ENCODE measurements at places on chromosomes 7 and 10.

DNA sequence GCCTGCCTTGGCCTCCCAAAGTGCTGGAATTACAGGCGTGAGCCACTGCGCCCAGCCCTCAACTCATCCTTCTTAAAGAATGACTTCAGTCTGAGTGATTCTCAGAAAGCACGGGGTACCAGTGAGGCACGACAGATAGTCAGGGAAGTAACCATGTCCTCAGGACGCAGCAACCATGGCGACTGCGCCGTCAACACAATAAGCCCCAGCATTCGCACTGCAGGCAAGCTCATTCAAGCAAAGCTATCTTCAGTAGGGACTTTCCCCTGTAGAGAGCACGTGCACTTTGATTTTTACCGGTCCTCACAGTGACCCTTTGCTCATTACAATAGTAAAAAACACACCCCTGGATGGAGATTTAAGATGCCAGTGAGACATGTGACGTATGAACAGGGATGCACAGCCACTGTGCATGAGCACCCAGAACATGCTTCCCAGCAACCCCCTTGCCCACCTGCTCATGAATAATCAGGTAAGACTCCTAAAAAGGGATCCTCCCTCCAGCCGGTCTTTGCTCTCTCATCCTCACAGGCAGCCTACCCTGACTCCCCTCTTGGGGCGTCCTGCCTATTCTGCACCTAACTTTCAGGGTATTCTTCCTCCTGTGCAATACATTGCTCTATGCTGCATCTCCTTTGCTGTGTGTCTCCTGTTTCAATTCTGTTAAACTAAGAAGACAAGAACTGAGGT is 9.1 kb downstream of the WDR86 start:
- no peak for DNase-seq

- DNase-seq: no peak
Observed at GRCh38 chr7:136399385-136399784, 422.2 kb upstream of the MTPN start.

DNA sequence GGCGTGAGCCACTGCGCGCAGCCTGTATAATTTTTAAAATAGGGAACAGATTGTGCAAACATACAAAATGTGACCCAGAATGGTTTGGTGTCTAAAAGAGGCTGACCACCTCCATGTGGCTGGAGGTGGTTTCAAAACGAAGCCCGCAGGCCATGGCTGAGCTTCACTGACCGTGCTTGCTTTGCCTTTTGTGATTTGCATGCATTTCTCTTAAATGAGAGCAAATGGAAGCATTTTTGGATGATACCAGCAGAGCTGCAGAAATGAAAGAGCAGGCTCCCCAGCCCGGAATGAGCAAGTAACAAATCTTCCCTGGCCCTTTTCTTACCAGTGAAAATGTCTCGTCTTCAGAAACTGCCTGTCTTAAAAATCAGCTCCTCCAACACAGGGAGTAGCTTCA is 239.9 kb downstream of the CAMK1D start:
- DNase-seq: no peak

- no peak for DNase-seq
Observed at GRCh38 chr7:46633200-46633599, 712.1 kb upstream of the IGFBP3 start.

DNA sequence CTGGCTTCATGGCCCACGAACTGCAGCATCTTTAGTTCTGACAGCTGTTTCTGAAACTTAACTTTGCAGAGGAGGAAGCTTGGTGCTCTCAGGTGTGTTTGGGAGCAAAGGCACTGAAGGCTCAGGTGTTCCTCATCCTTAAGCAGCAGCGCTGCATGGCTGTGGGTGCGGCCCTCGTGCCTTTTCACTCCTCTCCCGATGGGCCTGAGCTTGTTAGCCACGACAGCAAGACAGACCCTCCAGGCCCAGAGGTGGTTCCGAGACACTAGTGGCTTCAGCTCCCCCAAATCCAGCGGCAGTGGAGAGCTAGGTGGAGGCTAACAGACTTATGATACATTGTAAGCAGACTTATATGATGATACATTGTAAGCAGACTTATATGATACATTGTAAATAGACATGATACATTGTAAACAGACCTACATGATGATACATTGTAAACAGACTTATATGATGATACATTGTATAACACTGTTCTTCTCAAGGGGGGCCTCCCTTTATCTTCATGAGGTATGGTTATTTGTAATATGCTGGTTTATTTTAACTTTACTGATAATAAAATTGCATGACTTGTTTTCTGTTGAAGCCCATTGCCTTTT is 14.1 kb downstream of the PFKP start:
- DNase-seq: no peak

- no peak for DNase-seq
Observed at GRCh38 chr7:55792048-55792447, 70.5 kb downstream of the SEPTIN14 start.

DNA sequence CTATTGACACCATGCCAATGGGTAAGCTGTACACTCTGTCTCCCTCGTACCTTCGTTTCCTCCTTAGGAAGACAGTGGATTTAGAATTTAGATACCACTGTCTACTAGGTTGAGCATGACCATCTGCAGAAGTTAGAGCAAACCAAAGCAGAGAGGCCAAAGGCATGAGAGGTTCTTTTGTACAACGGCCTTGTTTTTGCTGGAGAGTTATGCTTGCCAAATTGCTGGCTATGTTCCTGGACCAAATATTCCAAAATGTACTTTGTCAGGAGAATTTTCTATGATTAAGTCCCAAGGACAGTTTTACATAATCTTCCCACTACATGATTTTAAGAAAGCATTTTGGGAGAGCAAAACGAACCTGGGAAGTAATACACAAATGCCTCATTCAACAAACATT is 47.9 kb upstream of the PLCE1 start:
- no peak for DNase-seq

DNA sequence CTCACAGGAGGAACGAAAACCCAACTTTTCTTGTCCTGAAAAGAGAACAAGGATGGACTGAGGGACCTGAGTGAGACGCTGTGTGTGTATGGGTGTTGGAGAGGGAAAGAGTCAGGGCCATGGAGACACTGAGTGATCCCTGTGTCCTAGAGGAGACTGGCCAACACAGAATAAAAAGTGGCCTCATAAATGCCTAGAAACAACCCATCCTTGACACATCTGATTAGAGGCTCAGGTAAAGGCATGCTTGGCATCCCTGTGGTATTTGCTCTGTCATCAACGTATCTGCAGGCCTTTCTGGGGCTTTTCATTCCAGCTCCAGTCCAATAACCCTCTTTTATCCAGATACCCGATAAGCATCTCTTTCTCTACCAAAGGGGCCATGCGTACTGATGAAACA is 86.3 kb downstream of the FGFR2 start:
- no peak for DNase-seq

- no peak for DNase-seq
Observed at GRCh38 chr10:43735907-43736306, 87.2 kb upstream of the ZNF32 start.

DNA sequence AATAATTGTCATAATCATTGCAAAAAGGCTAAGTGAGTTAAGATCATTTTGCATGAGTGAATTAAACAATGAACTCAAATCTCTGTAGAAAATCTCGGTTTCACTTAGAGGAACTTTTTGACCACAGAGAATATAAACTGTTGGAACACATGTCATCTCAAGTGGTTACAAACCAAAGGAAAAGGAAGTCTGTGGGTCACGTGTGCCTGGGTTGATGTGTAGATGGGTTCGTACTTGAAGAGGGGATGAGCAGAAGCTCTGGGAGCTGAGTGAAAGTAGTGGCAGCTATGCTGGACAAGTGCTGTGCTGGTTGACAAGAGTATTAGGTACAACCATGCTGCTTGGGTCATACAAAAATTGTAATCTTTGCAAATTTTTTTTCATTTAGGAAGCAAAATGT is 35.0 kb downstream of the GLRX3 start:
- peak; percentile 60 for DNase-seq

DNA sequence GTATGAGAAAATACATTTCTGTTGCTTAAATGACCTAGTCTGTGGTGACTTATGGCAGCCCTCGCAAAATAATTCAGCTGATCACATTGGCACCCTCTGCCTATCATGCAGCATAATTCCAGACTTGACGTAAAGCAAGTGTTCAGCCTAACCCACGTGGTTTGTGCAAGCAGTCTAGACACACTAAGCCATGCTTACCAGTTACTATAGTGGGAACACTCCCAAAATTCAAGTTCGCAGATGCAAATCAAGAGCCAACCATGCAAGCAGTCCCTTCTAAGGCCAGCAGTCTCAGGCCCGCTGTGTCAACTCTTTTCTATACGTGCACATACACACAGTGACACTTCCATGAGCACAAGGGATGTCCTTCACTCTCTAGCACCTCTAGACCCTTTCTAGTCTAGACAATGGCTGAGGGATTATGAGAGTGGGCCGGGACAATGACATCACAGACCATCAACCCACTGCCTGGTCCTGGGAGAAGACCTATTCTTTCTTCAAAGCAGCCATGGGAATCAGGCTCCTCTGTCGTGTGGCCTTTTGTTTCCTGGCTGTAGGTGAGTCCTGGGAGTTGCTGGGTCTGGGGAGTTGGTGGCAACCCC is 29.0 kb upstream of the PRSS1 start:
- no peak for DNase-seq

DNA sequence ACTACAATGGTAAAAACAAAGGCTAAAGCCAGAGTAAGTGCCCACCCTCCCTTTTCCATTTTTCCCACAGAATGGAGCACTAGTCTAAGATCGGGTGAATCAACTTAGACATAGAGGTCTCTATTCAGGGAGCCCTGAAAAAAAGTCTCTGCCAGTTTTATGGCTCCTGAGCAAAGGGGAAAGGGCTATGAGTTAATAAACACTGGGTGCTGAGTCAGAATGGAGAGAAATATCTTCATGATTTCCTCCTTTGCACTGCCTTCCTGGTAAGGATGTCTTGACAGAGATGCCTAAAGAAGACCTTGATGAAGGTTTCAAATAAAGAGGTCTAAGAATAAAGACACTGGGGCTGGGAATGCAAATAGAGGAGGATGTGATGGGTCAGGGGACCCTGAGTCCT is 607.4 kb upstream of the MBL2 start:
- DNase-seq: no peak

GRCh38 chr7:108076156-108076555 is 54.0 kb downstream of the LAMB4 start:
- no peak for DNase-seq

GRCh38 chr7:12814107-12814506 is 126.7 kb downstream of the ARL4A start:
- no peak for DNase-seq

- no peak for DNase-seq
Observed at GRCh38 chr10:73113551-73113950, 3.3 kb downstream of the NUDT13 start.

DNA sequence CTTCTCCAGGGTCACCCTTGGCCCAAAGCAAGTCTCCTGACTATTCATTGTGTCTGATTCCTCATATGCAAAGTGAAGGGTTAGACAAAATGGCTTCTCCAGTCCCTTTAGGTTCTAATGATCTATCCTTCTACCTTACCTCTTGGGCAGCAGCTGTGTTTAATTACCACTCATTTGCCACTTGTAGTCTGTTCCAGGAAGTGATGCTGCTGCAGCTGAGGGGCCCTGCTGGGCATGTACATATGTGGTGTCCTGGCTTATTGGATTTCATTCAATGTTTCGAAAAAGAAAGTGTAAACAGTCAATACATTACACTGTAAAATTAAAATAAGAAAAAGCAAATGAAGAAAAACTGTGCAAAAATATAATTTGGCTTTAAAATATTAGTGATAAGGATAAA is 36.6 kb downstream of the SCIN start:
- no peak for DNase-seq

- no peak for DNase-seq
Observed at GRCh38 chr10:110944792-110945396, 25.5 kb downstream of the SHOC2 start.

DNA sequence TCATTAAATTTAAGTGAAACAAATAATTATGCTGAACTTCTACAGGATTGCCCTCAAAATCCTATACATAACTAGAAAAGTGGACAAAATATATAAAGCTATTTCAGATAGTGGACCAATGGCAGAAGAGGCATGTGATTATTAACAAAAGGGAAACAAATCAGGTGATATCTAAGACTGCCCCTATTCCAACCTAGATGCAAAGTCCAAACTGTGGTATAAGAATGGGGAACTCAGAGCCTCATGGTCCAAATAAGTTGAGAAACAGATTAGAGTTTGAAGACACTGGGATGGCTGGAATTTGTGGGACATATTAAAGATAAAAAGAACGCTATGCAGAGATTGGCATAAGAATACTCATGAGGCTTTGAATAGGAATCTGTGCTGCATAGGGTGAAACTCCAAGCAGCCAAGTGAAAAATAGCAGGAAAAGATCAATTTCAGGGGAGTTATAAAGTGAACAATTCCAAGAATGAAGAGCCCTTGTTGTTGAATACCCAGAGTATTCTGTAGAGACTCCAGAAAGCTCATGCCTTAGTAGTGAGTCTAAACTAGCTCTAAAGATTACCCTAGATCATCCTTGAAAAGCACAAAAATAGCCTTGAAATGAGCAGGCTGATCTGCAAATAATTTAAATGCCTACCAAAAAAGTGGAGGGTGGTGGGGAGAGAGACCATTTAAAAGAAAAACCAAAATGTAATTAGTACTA is 152.4 kb downstream of the IMMP2L start:
- no peak for DNase-seq

- no peak for DNase-seq
Observed at GRCh38 chr10:93079663-93080349, 6.1 kb downstream of the CYP26A1 start.

- no peak for DNase-seq
Observed at GRCh38 chr10:33416209-33416608, 81.7 kb upstream of the NRP1 start.

- no peak for DNase-seq
Observed at GRCh38 chr10:103894441-103894864, 23.5 kb downstream of the STN1 start.

DNA sequence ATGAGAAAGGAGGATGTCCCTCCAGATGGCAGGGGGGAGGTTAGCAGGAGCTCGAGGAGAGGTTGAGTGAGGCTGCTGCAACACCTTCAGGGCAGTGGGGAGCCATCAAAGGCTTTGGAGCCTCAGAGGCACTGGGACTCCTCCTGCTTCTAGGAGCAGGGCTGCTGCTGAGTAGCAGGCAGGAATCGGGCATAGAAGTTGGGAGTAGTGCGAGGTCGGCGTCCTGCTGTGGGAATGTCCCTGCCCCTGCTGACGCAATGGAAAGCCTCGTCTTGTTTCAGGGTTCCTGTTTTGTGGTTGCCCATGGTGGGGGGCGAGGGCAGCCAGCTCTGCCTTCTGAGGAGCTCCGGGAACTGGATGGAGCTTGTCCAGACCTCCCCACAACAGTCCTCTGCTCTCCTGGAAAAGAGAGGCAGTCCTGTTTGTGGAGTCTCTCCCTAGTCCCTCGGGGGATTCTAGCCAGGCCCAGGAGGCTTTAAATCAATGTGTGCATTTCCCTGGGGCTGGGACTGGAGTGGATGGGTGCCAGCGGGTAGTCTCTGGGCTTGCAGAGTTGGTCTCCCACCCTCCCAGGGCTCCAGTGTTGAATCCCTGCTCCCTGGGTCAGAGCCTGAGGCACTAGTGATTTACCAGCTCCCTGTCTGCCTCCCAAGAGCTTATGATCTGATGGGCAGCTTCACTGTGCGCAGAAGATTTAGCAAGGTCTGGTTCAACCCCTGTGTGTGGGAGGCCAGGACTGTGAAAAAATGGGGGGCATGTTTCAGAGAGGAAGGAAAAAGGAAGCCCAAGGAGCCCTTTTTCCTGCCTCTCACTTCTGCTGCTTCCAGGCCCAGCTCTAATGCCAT is 98.7 kb upstream of the PPIF start:
- no peak for DNase-seq

Data from naive thymus-derived CD4-positive, alpha-beta T cell (primary cell).